ENCODE measurements at places on chromosomes 11 and 22. TPM values are rescaled to one million over a fixed set of nuclear protein-coding genes. Genes with fewer than 3 reads are reported as not detected.
A peak's percentile ranks its signal among the peaks of the same experiment; 100 is the strongest.

PIK3C2A gene
- total RNA-seq, result 52.9 TPM

SLC5A12 gene
- not detected for total RNA-seq

THRSP gene
- not detected for total RNA-seq

RTN4R gene
- total RNA-seq, result not detected

BSCL2 gene
- 69.8 TPM for total RNA-seq

ALDH3B1 gene
- total RNA-seq, result 12.5 TPM

CASTOR1 gene
- total RNA-seq, result 15.0 TPM

MFNG gene
- total RNA-seq, result 15.3 TPM

LINC01488 gene
- total RNA-seq, result not detected

CDKN1C gene
- 43.5 TPM for total RNA-seq

HNRNPUL2 gene
- 23.5 TPM for total RNA-seq

ADORA2A gene
- 5.3 TPM for total RNA-seq

TH gene
- total RNA-seq, result not detected

DNA sequence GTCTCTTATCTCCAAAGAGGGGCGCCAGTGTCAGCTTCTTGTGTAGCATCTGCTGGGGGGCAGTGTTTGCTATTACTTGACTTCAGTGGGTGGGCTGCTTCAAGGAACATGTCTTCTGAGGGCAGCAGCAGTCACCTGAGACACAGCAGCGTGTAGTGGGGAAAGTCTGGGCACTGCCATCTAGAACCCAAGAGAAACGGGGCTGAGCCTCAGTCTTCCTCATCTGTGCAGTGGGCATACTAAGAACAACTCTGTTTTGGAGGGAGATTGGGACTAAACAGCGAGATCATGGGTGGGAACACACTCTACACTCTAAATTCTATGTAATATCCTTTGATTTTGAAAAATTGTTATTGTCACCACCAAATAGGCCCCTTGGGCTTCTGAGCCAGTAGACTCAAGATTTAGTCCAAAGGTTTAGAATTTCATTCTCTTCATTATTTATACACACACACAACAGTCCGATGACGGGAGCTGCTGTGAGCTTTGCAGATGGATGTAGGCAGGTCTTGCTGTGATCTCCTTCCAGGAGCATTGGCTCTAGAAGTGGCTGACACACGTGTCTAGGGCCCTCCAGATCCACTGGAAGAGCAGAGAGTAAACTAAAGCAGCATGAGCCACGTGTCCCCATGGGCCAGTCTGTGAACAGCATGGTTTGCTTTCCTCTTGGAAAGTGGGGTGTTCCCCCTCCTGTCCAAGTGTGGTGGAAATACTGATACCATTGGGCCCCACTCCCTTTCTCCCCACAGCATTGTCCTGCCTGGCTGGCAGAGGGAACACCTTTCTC, 51.8 kb downstream of the TRAF6 start:
- DNase-seq, result no peak

GRCh38 chr22:37535159-37535558, 15.9 kb upstream of the CARD10 start:
- DNase-seq, result no peak

GRCh38 chr11:11577932-11578911, 43.6 kb downstream of the GALNT18 start:
- DNase-seq, result no peak

GRCh38 chr22:32528984-32529982, 54.7 kb downstream of the FBXO7 start:
- peak; percentile 96 for DNase-seq

GRCh38 chr11:86119077-86119476, 50.2 kb upstream of the PICALM start:
- peak; percentile 72 for DNase-seq

DNA sequence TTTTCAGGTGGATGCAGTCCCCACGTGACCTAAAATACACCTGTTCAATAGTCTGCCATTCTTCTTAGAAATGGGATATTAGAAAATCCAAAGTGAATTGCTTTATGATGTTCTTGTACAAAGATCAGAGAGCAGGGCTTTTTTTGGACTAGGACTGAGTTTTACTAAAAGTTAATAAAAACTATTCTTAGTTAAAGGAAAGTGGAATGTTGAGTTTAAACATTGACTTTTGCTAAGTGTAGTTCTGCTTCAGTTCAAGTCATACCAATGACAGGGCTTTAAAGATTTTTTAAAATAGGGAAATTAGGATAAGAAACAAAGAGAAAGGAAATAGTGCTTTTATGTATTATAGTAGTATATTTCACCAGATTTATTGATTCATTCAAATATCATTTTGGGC, at the start of gene SLC22A24:
SLC22A24 (minus strand) TSS at position 101 of the 400 bp plus-strand sequence. CDS start 442 bp downstream, outside the sequence.
- no peak for DNase-seq

DNA sequence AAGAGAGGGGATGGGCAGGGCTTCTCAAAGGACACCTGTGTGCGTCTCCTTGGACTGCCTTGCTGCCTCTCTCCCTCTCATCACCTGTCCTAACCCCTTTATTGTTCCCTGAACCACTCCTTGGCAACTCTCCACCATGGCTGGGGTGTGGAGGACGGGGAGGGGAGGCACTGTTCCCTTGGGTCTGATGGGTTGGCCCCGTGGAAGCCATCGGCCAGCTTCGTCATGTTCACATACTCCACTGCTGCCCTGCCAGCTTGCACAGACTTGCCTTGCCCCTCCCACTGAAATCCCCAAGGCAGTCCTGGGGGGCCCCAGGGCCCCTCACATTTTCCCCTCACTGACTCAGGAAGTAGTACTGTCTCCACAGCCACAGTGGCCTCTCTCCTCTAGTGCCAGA, 36.1 kb upstream of the LRRC32 start:
- DNase-seq, result no peak

GRCh38 chr11:69361048-69361447, 67.1 kb downstream of the MYEOV start:
- DNase-seq, result no peak

- DNase-seq, result peak; percentile 62
Observed at GRCh38 chr11:61919705-61920631, 2.6 kb upstream of the RAB3IL1 start.

GRCh38 chr11:98561252-98561651, 459.5 kb upstream of the CNTN5 start:
- DNase-seq, result no peak

DNA sequence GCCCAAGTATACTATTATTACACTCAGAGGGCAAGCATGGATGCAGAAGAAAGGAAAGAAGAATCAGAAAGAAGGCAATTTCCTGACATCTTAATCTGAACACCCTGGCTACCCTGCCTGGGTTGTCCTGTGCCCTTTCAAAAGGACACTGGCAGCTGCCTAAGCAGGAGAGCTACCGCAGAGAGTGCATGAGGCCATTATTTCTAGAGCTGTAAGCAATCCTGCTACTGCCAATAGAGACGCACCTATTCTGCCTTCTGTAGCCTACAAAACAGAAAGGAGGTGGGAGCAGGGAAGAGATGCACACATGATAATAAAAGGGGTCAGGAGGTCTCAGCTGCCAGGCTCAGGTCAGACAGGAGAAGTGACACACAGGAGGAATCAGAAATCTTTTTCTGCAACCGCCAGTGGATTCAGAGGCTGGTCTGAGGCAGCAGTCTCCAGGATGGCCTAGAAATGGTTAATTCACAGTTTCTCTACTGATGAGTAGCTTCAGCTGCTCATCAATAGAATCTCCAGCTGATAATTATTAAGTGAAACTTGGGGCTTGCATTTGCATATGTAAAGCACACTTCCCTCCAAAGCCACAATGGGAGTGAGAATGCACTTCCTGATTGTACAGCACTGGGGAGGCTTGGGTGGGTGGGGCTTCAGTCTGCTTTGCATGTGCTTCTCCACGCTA, 253.9 kb downstream of the LARGE1 start:
- no peak for DNase-seq

GRCh38 chr11:111428113-111428876, 49.2 kb upstream of the POU2AF1 start:
- DNase-seq, result no peak

DNA sequence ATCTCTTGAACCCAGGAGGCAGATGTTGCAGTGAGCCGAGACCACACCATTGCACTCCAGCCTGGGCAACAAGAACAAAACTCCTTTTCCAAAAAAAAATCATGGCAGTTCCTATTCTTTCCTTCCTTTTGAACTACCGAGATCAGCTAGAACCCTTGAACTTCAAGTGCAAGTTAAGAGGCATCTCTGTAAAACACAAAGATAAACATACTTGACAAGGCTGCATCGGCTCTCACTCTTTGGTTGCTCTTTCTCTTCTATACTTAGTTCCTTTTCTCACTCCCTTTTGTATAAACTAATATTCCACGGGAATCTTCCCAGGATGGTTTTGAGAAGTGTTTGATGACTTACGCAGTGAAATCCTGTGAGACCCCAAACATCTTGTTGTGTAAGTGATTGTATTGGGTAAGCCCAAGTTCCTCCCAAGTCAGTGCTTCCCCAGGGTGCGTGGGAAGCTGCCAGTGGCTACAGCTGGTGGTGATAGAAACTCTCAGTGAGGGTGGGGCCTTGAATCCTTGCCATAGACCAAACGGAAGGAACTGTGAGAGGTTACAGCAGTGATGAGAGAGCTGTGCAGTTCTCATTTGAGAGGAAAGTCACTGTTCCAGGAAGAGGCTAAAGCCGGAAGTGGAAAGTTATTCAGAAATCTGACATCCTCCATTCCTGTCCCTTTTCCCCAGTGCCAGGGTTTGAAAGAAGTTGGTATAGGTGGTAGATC, 24.1 kb upstream of the CDC42EP2 start:
- DNase-seq, result peak; percentile 99

DNA sequence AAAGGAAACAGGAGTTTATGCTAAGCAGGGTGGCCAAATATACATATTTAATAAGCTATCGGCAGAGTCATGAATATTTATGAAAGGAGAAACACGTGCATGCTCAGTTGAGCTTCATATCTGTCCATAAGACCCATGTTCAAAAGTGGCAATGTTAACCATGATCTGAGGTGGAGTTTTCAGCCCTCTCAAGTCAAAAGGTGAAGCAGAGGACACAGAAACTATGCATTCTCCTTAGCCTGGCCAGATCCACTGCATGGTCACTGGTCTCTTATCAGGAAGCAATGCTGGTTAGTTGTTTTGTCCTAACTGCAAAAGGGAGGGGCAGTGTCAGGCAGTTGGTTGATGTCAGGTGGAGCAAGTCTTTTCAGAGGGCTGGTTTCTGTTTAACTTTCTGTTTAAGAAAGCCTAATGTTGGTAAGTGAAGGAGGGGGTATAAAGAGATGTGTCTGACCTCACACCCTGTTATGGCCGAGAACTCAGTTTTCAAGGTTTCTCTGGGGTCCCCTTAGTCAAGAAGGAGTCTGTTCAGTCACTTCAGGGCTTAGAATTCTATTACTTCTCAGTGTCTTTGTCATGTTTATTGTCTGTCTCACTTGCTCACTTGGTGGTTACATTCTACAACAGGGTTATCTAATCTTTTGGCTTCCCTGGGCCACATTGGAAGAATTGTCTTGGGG, 5.5 kb upstream of the SELENOH start:
- no peak for DNase-seq

DNA sequence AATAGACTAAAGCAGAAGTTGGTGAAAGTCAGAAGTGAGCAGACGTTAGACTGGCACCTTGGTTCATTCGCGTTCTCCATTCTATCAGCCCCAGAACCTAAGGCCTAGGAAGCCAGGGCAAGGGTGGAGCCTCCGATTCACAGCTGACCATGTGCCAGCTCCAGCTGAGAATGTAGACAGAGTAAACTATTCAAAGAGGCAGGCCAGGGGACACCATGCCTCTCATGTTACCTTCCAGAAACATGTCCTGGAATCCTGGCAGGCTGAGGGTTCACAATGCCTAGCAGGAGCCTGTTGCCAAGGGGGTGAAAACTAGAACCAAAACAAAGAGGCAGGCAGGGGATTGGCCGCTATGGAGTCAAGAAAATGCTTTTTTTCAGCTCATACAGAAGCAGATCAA, 224.4 kb upstream of the POU2AF2 start:
- no peak for DNase-seq

DNA sequence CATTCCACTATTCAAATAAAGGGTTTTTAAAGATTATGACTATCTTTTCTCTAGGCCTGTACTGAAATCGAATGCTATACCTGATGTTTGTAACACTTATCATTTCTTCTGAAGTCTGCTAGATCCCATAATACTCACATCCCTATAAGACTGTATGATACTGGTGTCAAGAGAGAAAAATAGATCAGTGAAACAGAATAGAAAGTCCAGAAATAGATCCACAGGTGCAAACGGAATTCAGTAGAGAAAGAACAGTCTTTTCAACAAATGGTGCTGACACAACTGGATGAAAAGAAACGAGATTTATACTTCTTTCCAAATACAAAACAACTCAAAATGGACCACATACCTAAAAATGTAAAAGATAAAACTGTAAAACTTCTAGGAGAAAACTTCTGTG, 143.2 kb downstream of the APOL5 start:
- no peak for DNase-seq

- DNase-seq, result no peak
Observed at GRCh38 chr22:30315962-30316576, 10.7 kb downstream of the TBC1D10A start.

- DNase-seq, result no peak
Observed at GRCh38 chr11:1742371-1742770, 8.0 kb downstream of the IFITM10 start.

- DNase-seq, result peak; percentile 68
Observed at GRCh38 chr11:30585892-30586250, 282 bp downstream of the MPPED2 start.

DNA sequence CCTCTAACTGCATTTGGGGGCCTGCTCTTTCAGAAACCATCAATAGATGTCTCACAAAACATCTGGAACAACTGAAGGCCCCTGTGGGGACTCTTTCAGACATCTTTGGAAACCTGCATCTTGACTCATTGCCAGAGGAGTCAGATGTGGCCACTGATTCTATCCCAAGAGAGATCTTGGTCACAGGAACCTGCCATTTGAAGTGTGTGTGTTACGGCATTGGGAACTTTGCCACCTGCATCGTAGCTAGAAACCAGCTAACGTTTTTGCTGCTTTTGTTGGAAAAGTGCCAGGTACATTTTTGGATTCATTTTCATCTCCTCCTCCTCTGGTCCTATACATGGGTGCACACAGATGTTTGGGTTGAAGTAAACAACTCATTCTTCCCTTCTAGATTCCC, 4.3 kb downstream of the SRRD start:
- DNase-seq, result no peak

DNA sequence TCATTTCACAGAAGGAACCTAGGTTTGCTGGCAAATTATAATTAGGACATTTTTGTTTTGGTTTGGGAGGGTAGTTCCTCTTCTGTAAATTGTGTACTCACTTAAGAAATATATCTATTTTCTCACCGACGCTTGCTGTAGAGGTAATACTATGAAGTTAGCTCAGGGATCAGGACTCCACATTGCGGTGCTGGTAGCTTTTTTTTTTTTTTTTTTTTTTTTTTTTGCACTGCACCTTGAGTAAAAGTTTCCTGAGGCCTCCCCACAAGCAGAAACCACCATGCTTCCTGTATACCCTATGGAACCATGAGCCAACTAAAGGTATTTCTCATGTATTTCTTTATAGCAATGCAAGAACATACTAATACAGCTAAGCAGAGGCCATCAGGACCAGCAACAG, 14.7 kb downstream of the UBTFL1 start:
- no peak for DNase-seq

GRCh38 chr11:8067567-8067928, 13.5 kb upstream of the TUB start:
- DNase-seq, result no peak

DNA sequence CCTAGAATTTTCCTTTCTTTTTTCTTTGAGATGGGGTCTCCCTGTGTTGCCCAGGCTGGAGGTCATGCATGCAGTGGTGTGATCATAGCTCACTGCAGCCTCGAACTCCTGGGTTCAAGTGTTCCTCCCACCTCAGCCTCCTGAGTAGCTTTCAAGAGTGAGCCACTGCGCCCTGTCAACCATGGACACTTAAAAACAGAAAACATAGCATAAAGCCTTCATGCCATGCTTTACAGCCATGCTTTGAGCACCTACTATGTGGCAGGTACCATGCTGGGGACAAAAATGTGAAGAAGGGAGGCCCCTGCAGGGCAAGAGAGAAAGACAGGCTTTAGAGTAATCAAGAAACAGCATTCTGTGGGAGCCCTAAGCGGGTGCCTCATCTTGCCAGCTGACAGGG, 13.7 kb upstream of the GNB1L start:
- no peak for DNase-seq
